Activated CD4-positive, alpha-beta memory T cell treated with anti-CD3 and anti-CD28 coated beads, Interleukin-2, amount 10 ng/mL, durations not matched to agents 7 days and 5 days (primary cell): ENCODE measurements at places on chromosomes 7 and 10. TPM values are rescaled to one million over a fixed set of nuclear protein-coding genes. Genes with fewer than 3 reads are reported as not detected.

SLC16A9 gene
- total RNA-seq = 0.48 TPM

SNX10 gene
- 42.4 TPM for total RNA-seq

CD36 gene
- total RNA-seq = not detected

HOXA10 gene
- not detected for total RNA-seq

CACNA2D1 gene
- not detected for total RNA-seq

CDK14 gene
- total RNA-seq = not detected

GTF2IRD1 gene
- total RNA-seq = 4.6 TPM

GIMAP1 gene
- total RNA-seq = 21.0 TPM

HOXA7 gene
- not detected for total RNA-seq

CCM2 gene
- total RNA-seq = 130 TPM

UNC5B gene
- total RNA-seq = not detected
